ENCODE measurements at places on chromosomes 11 and 22. TPM values are rescaled to one million over a fixed set of nuclear protein-coding genes. Genes with fewer than 3 reads are reported as not detected.

DNA sequence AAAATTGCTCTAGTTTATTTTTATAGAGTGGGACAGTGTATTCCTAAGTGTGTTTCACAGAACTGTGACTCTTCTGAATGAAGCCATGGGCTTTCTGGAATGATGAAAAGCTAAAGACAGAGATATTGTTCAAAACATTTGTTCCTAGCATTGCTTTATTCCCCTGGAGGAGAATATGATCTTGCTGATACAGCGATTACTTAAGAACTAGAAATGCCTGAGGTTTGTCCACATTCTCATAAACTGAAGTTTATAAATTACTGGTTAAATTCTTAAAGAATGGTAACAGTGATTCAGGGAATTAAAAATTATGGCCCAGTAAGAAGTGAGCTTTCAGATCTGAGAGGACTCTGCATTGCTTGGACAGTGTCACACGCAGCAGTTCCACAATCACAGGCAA, 690.3 kb downstream of the FAM181B start:
- ATAC-seq: no peak
- H3K4me1 ChIP-seq: no peaks in the 10 kb centered on the region
- no peak overlapping the region for H3K27ac ChIP-seq
- H3K27me3 ChIP-seq: no peaks in the 10 kb centered on the region

GRCh38 chr11:115161876-115162275, 342.3 kb downstream of the CADM1 start:
- no peak for ATAC-seq
- H3K4me3 ChIP-seq: no peak overlapping the region
- H3K27ac ChIP-seq: no peak overlapping the region
- no peaks in the 10 kb centered on the region for H3K4me1 ChIP-seq
- no peaks in the 10 kb centered on the region for H3K36me3 ChIP-seq
- H3K27me3 ChIP-seq: peaks cover 73% of the 10 kb centered on the region

The DGAT2 gene
- total RNA-seq: 1.4 TPM

DNA sequence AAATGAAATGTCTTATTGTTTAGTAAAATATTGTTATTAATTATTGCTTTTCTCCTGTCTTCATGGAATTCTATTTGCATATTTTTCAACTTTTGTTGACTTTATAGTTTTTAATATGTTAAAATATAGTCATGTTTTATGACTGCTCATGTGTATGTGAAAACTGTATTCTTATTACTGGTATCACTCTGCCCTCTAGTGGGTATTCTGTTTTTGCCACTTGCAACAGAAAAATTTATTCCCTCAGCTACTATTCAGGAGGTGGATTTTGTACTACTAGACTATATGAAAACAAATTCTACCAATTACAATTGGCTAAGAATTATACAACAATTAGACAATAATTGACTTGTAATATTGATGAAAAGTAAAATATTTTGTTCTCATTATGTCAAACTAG, 45.0 kb downstream of the OR4C6 start:
- no peaks in the 10 kb centered on the region for H3K36me3 ChIP-seq
- no peaks in the 10 kb centered on the region for H3K27me3 ChIP-seq
- H3K27ac ChIP-seq: no peak overlapping the region

DNA sequence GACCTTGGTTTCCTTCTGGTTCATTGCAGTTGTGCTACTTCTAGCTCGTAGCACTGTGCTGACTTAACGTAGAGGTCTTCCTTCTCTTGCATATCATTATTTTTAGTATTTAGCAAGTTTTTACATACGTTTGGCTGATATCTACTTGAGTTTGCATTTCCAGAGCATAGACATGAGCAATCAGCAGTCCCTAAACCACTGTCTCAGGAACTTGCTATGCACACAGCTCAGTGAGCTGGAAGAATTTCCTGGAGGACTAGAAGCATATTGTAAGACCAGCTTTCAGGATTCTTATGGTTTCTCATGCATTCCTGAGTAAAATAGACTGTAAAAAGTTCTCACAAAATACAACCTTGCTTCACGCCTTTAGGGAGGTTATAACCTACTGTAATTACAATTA, 226.7 kb upstream of the PDGFD start:
- no peak overlapping the region for H3K4me3 ChIP-seq
- H3K36me3 ChIP-seq: no peaks in the 10 kb centered on the region
- no peak overlapping the region for H3K27ac ChIP-seq
- H3K27me3 ChIP-seq: no peaks in the 10 kb centered on the region
- H3K4me1 ChIP-seq: no peaks in the 10 kb centered on the region

The CELSR1 gene
- total RNA-seq: 1.7 TPM

DNA sequence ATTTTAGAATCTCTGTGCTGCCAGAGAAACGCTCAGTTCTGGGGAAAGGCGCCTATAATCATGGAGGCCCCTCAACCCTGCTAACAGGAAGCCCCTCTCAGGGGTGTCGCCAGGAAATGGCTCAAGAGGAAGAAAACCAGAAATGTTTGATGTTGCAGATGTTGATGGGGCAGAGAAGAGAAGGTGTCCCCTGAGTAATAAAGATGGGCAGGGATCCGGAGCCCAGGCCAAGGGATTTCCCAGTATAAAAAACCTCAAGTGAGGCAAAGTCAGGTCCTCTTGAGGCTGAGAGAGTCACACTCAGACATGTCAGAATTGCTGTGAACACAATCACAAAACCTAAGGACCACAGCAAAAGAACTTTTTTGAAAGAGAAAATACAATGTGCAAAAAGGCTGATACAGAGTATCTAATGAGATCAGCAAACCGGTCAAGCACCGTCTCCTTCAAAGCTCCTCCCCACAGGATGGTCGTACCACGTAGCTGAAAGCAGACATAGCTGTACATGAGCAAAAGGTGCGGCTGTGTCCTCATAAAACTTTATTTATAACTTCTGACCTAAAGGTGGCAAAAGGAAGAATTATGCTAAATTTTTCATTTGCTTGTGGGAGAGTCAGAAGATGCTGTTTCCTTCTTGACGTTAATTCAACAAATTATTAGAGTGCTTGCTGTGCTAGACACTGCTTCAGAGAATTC, 12.2 kb downstream of the MOV10L1 start:
- ATAC-seq: no peak
- H3K27ac ChIP-seq: no peak overlapping the region
- H3K27me3 ChIP-seq: peaks cover 21% of the 10 kb centered on the region
- H3K36me3 ChIP-seq: no peaks in the 10 kb centered on the region

The PDGFB gene
- 27.9 TPM for total RNA-seq

The RNF141 gene
- 28.4 TPM for total RNA-seq

GRCh38 chr11:119320776-119321524, 4.0 kb upstream of the MCAM start:
- peak overlapping the region; percentile 99 for H3K27ac ChIP-seq
- H3K4me3 ChIP-seq: peak overlapping the region; percentile 59
- no peaks in the 10 kb centered on the region for H3K27me3 ChIP-seq
- peak; percentile 66 for ATAC-seq

DNA sequence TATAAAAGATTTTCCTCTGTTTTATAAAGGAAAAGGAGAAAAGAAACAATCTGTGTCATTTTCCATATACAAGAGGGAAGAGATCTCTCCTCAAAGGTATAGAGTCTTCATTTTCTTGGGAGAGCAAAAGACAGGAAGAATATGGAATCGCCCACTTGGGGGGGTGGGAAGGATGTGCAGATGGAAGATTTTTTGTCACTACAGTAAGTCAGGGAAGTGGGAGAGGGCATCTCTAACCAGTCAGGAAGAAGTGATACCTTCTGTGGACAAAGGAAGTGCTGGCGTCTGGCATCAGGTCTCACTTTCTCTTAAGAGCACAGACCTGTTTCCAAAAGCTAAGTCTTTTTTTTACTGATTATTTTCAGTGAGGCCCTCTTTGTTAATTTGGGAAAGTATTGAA, 1.4 kb downstream of the PRR14L start:
- H3K36me3 ChIP-seq: peaks cover 6% of the 10 kb centered on the region
- no peaks in the 10 kb centered on the region for H3K27me3 ChIP-seq

DNA sequence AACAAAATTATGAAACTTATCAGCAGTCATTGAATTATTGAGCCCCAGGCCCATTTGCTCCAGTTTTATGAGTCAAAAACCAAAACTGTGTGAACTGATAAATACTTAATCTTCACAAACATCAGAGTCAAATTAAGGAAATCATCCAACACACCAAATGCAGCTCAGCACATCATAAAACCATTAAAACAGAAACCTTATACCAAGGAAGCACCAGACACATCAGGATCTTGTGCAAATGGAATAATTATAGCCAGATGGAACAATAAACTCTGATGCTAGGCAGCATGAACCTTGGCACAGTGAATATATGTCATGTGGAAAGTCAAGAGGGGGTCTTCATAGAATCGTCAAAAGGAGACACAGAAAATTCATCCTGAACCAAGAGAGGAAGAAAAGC, 410.7 kb upstream of the API5 start:
- no peaks in the 10 kb centered on the region for H3K27me3 ChIP-seq
- no peak for ATAC-seq
- no peaks in the 10 kb centered on the region for H3K4me1 ChIP-seq
- H3K36me3 ChIP-seq: no peaks in the 10 kb centered on the region
- no peak overlapping the region for H3K27ac ChIP-seq
- no peak overlapping the region for H3K4me3 ChIP-seq

The SMDT1 gene
- total RNA-seq: 8.6 TPM

- no peak for ATAC-seq
- no peaks in the 10 kb centered on the region for H3K4me1 ChIP-seq
- no peaks in the 10 kb centered on the region for H3K27me3 ChIP-seq
- no peaks in the 10 kb centered on the region for H3K36me3 ChIP-seq
- H3K27ac ChIP-seq: no peak overlapping the region
- no peak overlapping the region for H3K4me3 ChIP-seq
These were observed 181.5 kb downstream of the CWF19L2 start for GRCh38 chr11:107276077-107276476.

DNA sequence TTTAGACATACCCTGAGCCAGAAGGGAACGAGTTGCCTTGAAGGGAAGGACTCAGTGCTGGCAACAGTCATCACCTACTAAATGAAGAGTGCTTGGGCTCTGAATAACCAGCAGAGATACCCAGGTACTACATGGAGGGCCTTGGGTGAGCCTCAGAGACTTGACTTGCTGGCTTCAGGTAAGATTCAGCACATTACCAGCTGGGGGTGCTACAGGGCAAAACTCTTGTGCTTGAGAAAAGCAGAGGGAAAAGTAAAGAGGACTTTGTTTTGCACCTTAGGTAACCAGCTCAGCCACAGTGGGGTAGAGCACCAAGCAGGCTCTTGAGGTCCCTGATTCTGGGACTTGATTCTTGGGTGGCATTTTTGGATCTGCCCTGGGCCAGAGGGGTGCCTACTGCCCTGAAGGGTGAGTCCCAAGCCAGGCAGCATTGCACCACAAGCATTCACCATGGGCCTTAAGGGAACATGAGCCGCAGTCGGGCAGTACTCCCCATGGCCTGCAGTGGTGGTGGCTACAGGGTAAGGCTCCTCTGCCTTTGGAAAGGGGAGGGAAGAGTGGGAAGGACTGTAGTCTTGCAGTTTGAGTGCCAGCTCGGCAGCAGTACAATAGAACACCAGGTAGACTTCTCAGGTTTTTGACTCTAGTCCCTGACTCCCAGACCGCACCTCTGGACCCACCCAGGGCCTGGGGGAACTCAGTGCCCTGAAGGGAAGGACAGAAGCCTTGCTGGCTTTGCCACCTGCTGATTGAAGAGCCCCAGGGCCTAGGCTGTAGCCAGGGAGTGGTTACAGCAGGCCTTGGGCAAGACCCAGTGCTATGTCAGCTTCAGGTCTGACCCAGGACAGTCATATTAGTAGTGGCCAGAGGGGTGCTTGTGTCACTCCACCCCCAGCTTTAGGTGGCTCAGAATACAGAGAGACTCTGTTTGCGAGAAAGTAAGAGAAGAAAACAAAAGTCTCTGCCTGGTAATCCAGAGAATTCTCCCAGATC, 22.7 kb upstream of the PLEKHA7 start:
- no peak for ATAC-seq
- H3K36me3 ChIP-seq: no peaks in the 10 kb centered on the region
- no peak overlapping the region for H3K27ac ChIP-seq

GRCh38 chr22:19847345-19847632, 7.4 kb downstream of the GNB1L start:
- H3K27ac ChIP-seq: no peak overlapping the region
- peaks cover 37% of the 10 kb centered on the region for H3K36me3 ChIP-seq
- ATAC-seq: no peak
- H3K27me3 ChIP-seq: no peaks in the 10 kb centered on the region
- H3K4me1 ChIP-seq: peaks cover 31% of the 10 kb centered on the region
- H3K4me3 ChIP-seq: no peak overlapping the region

DNA sequence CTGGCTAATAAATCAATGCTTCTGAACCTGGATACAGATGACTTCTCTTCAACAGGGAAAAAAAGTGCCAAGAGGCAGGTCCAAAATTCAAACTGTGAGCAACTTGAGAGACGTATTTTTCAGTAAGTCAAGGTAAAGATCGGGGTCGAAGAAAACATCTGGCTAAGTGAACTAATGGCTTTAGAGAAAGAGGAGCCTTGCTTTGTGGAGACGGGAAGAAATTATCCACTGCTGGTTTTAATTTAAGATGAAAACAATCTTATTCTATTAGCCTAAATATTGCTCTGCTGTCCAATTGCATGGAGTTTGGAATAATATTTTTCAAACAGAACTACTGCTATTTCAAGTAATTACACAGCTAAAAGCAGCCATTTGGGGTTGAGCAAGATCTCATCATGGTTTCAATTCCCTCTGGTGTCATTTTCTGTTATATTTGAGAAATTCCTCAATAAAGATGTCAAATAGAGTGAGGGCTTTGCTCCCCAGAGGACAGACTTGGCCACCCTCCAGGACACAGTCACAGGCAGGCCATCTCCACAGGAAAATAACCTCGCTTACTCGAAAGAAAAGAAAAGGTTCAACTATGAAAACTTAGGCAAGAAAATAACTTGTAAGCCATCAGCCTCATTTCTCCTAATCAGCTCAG, 29.8 kb downstream of the SCUBE1 start:
- H3K4me1 ChIP-seq: no peaks in the 10 kb centered on the region
- H3K4me3 ChIP-seq: no peak overlapping the region
- H3K27me3 ChIP-seq: no peaks in the 10 kb centered on the region
- H3K36me3 ChIP-seq: no peaks in the 10 kb centered on the region
- peak overlapping the region; percentile 40 for H3K27ac ChIP-seq
- peak; percentile 61 for ATAC-seq

DNA sequence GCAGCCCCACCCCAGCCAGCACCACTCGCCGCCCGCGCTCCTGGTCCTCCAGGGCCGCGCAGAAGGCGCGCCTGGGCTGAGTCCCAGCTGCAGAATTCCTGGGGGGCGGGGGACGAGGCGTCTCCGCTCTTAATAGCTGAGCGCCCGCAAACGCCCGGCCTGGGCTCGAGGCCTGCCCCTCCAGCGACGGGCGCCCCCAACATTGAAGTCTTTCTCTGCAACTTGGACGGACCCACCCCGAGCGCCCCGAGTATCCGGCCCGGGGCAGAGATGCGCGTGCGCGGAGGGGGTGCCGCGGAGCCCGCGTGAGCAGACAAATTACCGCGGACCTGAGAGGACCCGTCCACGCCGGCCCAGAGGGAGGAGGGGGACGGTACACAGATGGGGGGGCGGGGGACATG, 6.7 kb upstream of the SYT7 start:
- H3K4me3 ChIP-seq: peak overlapping the region; percentile 38
- H3K27ac ChIP-seq: peak overlapping the region; percentile 61
- no peaks in the 10 kb centered on the region for H3K36me3 ChIP-seq
- peak; percentile 75 for ATAC-seq
- peaks cover 2% of the 10 kb centered on the region for H3K27me3 ChIP-seq
- H3K4me1 ChIP-seq: no peaks in the 10 kb centered on the region

Measured in gastroesophageal sphincter (tissue), 4 donors.